ENCODE measurements at places on chromosomes 2 and 18. TPM values are rescaled to one million over a fixed set of nuclear protein-coding genes. Genes with fewer than 3 reads are reported as not detected.

RUFY4 gene
- total RNA-seq, result 1.8 TPM

DNA sequence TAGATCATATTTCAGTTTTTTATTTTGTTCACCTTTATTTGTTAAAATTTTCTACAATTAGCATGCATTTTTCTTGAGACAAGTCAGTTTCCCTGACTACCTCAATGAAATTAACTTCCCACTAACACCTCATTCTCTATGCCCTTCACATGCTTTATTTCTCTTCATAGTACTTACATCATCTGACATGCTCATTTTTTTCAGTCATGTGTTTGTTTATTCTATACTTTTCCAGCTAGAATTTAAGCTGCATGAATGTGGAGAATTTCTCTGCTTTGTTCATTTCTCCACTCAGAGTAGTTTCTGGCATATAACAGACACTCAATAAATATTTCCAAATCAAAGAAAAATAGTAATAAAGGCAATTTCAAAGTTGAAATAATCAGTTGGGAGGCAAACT is 78.9 kb upstream of the SCN7A start:
- no peaks in the 10 kb centered on the region for H3K36me3 ChIP-seq
- no peak overlapping the region for H3K4me3 ChIP-seq
- H3K27ac ChIP-seq, result no peak overlapping the region
- no peaks in the 10 kb centered on the region for H3K4me1 ChIP-seq
- no peak for DNase-seq

DNA sequence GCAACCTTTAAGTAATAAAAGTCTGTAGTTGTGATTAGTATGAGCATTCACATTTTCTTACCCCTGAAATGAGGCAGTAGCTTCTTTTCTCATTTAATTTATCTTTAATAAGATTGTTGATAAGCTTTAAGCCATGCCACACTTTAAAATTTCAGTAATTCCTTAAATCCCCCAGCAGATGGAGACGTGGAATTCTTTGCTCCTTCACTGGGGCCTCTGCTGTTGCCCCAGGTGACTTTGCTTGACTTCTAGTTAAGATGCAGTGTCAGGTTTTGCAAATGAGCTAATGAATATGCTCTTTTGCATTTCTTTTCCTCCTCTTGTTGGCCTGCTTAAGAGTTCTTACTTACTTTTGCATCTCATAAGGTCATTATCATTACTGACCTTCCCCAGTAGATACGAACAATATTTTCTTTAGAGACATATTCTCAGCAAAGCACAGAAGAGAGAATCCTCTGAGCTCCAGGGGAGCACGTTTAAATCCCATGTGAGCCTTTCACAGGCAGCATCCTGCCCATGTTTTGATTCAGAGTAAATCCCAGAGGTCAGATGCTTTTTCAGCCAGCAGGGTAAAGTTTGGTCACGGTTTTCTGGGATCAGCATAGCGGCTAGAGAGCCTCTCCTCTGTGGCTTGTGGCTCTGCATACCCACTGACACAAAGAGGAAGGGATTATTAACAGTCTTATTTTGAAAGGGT is 222.9 kb downstream of the PTPRM start:
- H3K4me3 ChIP-seq, result no peak overlapping the region
- no peaks in the 10 kb centered on the region for H3K36me3 ChIP-seq
- H3K27me3 ChIP-seq, result no peaks in the 10 kb centered on the region
- no peak overlapping the region for H3K27ac ChIP-seq
- no peaks in the 10 kb centered on the region for H3K4me1 ChIP-seq

DNA sequence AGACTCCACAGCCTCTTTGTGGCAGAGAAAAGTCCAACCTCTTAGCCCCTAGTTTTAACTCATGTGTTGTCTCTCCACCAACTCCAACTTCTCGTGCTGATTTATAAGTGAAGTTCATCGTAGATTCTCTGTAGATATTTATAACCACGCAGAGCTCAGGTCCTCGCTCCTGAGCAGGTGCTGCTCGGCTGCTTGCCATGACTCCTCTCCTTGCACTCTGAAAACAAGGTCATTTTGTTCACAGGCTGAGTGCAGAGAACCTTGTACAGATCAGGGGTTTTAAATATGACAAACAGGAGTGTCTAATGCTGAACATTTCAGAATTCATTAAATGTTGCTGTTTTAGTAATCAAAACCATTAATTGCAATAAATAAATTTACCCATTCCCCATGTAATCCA is 330.8 kb upstream of the GYPC start:
- no peak for DNase-seq
- no peaks in the 10 kb centered on the region for H3K27me3 ChIP-seq
- no peaks in the 10 kb centered on the region for H3K36me3 ChIP-seq
- H3K4me1 ChIP-seq, result no peaks in the 10 kb centered on the region

GRCh38 chr2:206983161-206983859 is 44.0 kb downstream of the CPO start:
- H3K27ac ChIP-seq, result no peak overlapping the region
- H3K27me3 ChIP-seq, result no peaks in the 10 kb centered on the region
- no peak for DNase-seq
- H3K36me3 ChIP-seq, result no peaks in the 10 kb centered on the region
- H3K4me1 ChIP-seq, result peaks cover 5% of the 10 kb centered on the region

DNA sequence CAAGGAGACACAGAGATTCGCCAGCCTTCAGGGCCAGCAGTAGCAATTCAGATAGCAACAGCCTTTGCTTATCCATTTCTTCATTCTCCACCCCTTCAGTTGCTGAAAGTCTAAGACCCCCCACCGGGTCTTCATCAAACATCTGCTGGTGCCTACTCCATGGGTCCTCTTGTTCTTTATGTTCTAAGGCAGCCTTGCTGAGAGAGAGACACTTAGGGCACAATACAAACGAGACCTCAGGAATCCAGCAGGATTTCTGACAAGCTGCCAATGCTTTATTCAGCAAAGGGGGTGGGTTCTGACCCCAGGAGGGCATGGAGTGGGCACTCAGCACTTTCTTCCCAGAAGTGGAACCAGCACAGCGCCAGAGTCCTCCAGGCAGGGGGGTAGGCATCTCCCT is 36.2 kb upstream of the CNGA3 start:
- no peak overlapping the region for H3K4me3 ChIP-seq
- no peaks in the 10 kb centered on the region for H3K4me1 ChIP-seq
- H3K27me3 ChIP-seq, result peaks cover 3% of the 10 kb centered on the region
- DNase-seq, result no peak

DNA sequence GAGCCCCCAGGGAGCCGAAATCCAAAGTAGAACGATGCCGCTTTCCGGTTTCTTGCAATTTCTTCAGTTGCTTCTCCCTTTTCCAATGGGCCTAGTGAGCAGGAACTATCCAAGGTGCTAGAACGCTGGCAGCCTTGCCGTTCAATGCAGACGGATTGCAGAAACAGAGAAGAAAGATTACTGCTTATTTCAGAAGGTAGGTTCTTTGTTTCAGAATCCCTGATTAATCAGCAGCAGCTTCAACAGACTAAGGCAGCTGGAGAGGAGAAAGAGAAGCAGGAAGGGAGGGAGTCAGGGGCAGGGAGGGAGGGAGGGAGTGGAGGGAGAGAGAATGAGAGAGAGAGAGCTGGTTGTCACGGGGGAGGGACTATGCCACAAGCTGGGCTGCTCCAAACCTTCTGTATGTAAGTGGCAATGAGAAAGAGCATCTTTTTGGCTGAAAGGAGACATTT is 576 bp downstream of the NYAP2 start:
- no peak overlapping the region for H3K27ac ChIP-seq
- no peaks in the 10 kb centered on the region for H3K4me1 ChIP-seq
- DNase-seq, result no peak
- H3K27me3 ChIP-seq, result peaks cover 3% of the 10 kb centered on the region
- no peak overlapping the region for H3K4me3 ChIP-seq
- H3K36me3 ChIP-seq, result no peaks in the 10 kb centered on the region

TTN gene
- 2.5 TPM for total RNA-seq

CXCR2 gene
- 25.8 TPM for total RNA-seq

- H3K4me3 ChIP-seq, result no peak overlapping the region
- no peak overlapping the region for H3K27ac ChIP-seq
- H3K4me1 ChIP-seq, result no peaks in the 10 kb centered on the region
- H3K36me3 ChIP-seq, result no peaks in the 10 kb centered on the region
- no peak for DNase-seq
Observed at GRCh38 chr18:49616618-49617328, 54.9 kb downstream of the LIPG start.

REG3G gene
- not detected for total RNA-seq

DNA sequence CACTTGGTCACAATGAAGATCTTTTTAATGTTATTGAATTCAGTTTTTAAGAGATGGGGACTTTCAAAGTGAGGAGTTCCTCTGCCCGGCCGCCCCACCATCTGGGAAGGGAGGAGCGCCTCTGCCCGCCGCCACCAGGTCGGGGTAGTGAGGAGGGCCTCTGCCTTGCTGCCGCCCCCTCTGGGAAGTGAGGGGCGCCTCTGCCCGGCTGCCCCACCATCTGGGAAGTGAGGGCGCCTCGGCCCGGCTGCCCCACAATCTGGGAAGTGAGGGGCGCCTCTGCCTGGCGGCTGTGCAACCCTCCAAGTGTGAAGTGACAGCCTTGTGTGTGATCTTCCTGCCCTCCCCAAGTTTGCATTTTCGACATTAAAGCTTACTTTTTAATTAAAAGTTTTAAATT is 899.3 kb downstream of the TRIB2 start:
- no peaks in the 10 kb centered on the region for H3K27me3 ChIP-seq
- H3K4me1 ChIP-seq, result no peaks in the 10 kb centered on the region
- no peak overlapping the region for H3K27ac ChIP-seq
- no peak overlapping the region for H3K4me3 ChIP-seq
- DNase-seq, result no peak

- no peak overlapping the region for H3K27ac ChIP-seq
- no peaks in the 10 kb centered on the region for H3K36me3 ChIP-seq
Observed at GRCh38 chr2:720842-721241, 43.6 kb upstream of the TMEM18 start.

- H3K27me3 ChIP-seq, result no peaks in the 10 kb centered on the region
- H3K4me1 ChIP-seq, result no peaks in the 10 kb centered on the region
- no peak overlapping the region for H3K4me3 ChIP-seq
- no peak for DNase-seq
Observed at GRCh38 chr2:59177748-59178147, 936.6 kb upstream of the FANCL start.

- no peak overlapping the region for H3K27ac ChIP-seq
- no peak for DNase-seq
- no peak overlapping the region for H3K4me3 ChIP-seq
- no peaks in the 10 kb centered on the region for H3K36me3 ChIP-seq
- no peaks in the 10 kb centered on the region for H3K4me1 ChIP-seq
- no peaks in the 10 kb centered on the region for H3K27me3 ChIP-seq
Observed at GRCh38 chr18:22921772-22922171, 11.4 kb upstream of the RBBP8 start.

GRCh38 chr2:226495466-226496272 is 304.0 kb downstream of the IRS1 start:
- DNase-seq, result no peak
- no peaks in the 10 kb centered on the region for H3K27me3 ChIP-seq
- H3K4me1 ChIP-seq, result no peaks in the 10 kb centered on the region
- H3K4me3 ChIP-seq, result no peak overlapping the region
- no peak overlapping the region for H3K27ac ChIP-seq

PAIP2B gene
- total RNA-seq, result 3.2 TPM

DNA sequence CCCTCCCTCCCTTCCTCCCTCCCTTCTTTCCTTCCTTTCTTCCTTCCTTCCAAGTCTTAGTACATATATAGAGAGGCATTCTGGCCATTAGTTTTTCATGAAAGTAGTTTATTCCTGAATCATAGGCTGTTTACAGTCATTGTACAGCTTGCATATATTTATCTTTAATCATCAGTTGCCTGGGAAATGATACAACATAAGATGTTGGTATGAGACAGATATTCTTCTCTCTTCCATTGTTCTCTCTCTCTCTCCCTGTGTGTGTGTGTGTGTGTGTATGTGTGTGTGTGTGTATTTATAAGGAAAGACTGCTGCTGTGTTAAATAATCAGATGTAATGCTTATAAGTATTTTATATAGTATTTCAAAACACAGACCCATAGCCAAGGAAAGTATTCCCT is 289.8 kb upstream of the UBE2E3 start:
- H3K36me3 ChIP-seq, result no peaks in the 10 kb centered on the region
- H3K27me3 ChIP-seq, result no peaks in the 10 kb centered on the region

THAP4 gene
- total RNA-seq, result 27.8 TPM

DNA sequence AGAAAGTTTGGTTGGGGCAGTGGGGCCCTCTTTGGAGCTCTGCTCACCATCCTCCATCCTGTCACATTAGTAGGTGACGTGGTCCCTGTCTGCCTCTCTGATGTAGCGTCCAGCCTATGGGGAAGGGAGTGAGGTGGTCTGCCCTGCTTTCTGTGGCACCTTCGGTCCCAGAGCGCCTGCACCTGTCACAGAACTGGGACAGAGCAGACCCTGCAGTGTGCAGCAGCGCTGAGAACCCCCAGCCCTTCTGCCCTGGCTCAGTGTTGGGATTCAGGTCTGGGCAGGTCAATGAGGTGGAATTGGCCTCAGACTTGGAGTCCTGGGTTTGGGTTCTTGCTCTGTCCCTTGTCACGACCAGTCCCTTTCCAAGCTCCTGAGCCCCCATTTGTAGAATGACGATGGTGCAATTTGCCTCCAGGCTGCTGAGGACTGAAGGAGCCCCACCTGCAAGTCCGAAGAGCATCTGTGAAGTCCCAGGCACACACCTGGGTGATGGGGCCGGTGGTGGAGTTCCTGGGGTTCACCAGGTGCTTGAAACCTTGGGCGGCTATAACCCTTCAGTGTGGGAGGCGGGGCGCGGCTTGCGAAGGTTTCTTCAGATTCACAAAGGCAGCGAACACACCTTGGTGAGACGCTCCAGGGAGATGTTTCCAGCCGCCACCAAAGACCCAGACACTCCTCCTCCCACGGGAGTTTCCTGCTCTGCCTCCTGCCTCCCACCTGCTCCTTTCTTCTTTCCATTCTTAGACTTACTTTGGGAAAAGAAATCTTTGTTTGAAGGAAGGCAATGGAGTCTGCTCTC is 265.4 kb upstream of the HDAC4 start:
- DNase-seq, result no peak
- H3K4me3 ChIP-seq, result no peak overlapping the region
- no peaks in the 10 kb centered on the region for H3K36me3 ChIP-seq
- H3K27ac ChIP-seq, result no peak overlapping the region
- H3K4me1 ChIP-seq, result no peaks in the 10 kb centered on the region

DNA sequence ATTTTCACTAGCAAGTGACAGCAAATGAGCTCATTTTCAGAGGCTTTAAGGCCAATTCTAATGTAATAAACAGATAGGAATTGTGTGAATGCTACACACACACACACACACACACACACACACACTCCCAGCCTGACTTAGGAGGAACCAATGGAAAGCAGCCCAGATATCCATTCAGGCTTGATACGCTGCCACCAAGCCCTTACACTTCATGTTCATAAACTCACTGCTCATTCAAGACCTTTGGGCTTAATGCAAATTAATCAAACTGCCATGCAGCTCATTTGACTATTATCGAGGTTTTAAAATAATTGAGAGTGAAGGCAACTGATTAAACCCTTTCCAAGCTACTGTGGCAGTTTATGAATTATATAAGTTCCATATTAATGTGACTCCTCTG is 298.9 kb upstream of the NCKAP5 start:
- H3K4me3 ChIP-seq, result no peak overlapping the region
- H3K27ac ChIP-seq, result no peak overlapping the region
- DNase-seq, result no peak

- H3K27me3 ChIP-seq, result no peaks in the 10 kb centered on the region
- no peak overlapping the region for H3K27ac ChIP-seq
- H3K4me1 ChIP-seq, result peaks cover 35% of the 10 kb centered on the region
- DNase-seq, result no peak
Observed at GRCh38 chr2:10287761-10288160, 14.9 kb upstream of the HPCAL1 start.
